T-helper 2 cell treated with Interferon-gamma antibody and Interleukin-4, amounts not matched to agents 100 ng/mL and 5 ng/mL, for 36 hours (primary cell): ENCODE measurements at places on chromosomes 3 and 15. TPM values are rescaled to one million over a fixed set of nuclear protein-coding genes. Genes with fewer than 3 reads are reported as not detected.

Gene GRAMD2A
- 0.09 TPM in 1 of 2 replicates, not detected in the other for total RNA-seq

Gene FETUB
- not detected in 2 replicates for total RNA-seq

Gene PLA2G4D
- total RNA-seq = not detected in 2 replicates

Gene TNFAIP8L3
- 0.18 and 0.23 TPM in 2 replicates for total RNA-seq

Gene LYZL4
- total RNA-seq = not detected in 2 replicates

Gene FANCD2OS
- not detected in 2 replicates for total RNA-seq

Gene XYLB
- 9.3 and 9.8 TPM in 2 replicates for total RNA-seq
